ENCODE measurements at places on chromosomes 3 and 15.

DNA sequence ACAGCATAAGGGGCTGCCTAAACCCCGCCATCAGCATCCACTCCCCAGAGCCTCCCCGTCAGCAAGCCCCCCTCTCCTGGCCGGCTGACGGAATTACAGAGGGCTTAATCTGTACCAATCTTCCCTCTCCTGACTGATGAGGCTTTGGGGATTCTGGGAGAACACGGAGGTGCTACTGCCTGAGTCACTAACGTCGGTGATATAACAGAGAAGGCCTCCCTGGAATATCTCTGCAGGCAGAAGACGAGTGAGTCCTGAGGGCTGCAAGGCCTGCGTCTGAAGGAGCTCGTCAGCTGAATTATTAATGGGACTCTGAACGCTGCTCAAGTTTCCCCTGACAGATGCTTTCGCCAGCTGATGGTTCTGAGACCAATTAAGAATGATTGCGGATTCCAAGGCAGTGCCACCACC lies 147.7 kb downstream of the XXYLT1 start:
- DNase-seq: no peak

DNA sequence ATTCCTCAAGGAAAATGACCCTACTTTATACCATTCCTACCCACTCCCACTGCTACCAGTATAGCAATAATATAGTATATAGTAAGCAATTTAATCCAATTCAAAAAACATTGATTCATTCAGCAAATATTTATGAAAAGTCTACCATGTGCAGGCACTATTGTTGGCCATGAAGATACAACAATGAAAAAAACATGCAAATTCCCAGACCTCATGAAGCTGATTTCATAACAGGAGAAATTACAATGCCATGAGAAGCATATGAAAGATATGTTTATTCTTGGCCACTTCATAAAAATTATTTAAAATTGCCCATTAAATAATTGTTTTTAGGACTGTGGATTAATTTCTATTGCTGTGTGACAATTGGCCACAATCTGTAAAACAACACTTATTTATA lies 315.8 kb upstream of the COL8A1 start:
- no peak for DNase-seq

- no peak for DNase-seq
These were observed 33.7 kb upstream of the ZNF445 start for GRCh38 chr3:44511238-44511566.

GRCh38 chr3:121642601-121643314 lies 17.9 kb downstream of the HCLS1 start:
- no peak for DNase-seq

All from NCI-H1105 treated with DMSO at 0.1 percent for 48 hours (cell line).